ENCODE measurements at places on chromosomes 7 and 10. TPM values are rescaled to one million over a fixed set of nuclear protein-coding genes. Genes with fewer than 3 reads are reported as not detected.
A peak's percentile ranks its signal among the peaks of the same experiment; 100 is the strongest.

The SH3PXD2A gene
- total RNA-seq: 24.6 TPM

GRCh38 chr7:137343281-137343841 is at the start of gene PTN:
PTN (minus strand) TSS chr7:137343733; CDS start chr7:137254973, 88,760 bp downstream.
- peak; percentile 49 for DNase-seq

DNA sequence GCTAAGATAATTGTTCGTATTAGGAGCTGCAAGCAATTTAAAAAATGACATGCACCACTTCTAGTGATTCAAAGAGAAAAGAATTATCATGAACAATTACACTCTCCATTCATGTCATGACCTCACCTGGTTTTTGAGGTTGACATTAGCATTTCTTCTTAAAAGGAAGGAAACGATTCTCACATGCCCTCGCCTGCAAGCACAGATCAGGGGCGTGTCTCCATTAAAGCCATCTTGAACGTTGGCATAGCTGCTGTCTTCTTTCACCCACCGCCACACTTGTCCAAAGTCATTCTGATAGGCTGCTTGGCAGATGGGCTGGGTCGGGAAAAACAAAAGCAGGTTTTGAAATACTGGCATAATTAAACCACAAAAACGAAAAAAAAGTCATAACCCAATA is 19.9 kb downstream of the ANKRD22 start:
- no peak for DNase-seq

DNA sequence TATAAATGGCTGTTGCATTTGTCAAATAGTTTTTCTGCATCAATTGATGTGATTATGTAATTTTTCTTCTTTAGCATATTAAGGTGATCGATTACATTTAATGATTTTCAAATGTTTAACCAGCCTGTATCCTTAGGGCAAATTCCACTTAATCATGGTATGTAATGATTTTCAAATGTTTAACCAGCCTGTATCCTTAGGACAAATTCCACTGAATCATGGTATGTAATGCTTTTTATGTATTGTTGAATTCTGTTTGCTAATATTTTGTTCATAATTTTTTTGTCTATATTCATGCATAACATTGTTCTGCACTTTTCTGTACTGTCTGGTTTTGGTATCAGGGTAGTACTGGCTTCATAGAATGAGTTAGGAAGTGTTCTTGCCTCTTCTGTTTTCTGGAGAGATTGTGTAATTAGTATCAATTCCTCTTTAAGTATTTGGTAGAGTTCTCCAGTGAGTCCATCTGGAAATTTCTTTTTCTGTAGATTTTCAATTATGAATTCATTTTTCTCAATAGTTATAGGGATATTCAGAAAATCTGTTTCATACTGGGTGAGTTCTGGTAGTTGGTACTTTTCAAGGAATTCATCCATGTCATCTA is 393.2 kb upstream of the FOXK1 start:
- no peak for DNase-seq

DNA sequence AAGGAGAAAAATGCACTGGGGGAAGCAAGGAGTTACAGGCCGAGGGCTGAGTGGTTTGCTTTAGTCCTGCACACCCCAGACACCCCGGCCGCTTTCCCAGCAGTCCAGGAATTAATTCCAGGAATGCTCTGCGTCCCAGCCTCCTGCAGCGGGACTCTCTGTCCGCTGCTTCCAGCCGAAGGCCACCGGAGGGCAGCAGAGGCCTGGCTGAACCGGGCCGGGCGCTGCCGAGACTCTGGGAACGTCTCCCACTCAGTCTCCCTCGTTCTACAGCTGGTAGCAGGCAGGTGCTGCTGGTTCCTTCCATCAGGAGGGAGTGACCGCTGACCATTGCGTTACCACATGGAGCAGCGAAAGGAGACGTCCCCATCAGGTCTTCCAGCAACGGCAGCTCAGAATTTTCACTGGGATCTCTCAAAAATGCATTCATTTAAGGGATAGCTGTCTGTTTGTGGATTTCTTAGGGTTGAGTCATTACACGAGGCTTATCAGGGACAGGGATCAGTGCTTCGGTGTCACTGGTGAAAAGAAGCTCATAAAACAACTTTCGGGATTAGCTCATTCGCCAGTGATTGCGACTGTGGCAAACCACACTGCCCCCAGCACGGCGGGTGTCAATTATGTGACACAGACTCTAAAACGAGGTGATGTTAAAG is 24.9 kb upstream of the PITRM1 start:
- peak; percentile 79 for DNase-seq

Measured in left cardiac atrium (tissue), 4 donors.